ENCODE measurements at places on chromosomes 13 and 19.
A peak's percentile ranks its signal among the peaks of the same experiment; 100 is the strongest.

DNA sequence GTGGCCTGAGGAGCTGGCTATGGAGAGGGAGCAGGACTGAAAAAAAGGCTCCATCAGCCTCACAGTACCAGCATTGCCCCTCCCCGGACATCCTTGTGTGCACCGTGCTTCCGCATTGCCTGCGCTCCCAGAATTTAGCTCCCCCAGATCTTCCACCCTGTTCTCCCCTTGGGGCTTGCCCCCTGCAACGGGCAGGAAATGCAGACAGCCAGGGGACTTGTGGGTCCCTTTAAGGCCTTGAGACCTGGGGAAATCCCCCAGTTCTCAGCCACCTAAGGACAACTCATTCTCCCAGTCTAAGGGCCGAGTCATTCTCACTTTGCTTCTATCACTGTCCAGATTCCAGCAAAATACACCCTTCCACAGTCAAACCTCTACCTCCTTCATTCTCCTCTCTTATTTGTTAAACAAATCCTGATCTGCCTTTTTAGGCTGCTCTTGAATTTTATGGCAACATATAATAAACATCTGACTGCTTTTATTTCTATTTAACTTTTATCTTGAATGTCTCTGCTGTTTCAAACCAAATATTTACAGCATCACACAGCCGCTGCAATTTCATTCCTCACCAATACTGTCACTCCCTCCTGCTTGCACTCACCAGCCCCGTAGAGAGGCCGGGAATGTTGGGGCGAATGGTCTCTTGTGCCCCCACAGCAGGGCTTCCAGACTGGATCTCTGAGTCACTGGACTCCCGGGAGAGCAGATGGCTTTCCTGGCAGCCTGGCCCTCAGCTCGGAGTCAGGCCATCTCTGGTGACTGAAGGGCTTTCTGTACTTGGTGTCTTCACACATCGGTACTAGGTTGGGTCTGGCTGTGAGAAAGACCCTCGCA, 221.9 kb downstream of the TSHZ3 start:
- DNase-seq, result peak; percentile 84

DNA sequence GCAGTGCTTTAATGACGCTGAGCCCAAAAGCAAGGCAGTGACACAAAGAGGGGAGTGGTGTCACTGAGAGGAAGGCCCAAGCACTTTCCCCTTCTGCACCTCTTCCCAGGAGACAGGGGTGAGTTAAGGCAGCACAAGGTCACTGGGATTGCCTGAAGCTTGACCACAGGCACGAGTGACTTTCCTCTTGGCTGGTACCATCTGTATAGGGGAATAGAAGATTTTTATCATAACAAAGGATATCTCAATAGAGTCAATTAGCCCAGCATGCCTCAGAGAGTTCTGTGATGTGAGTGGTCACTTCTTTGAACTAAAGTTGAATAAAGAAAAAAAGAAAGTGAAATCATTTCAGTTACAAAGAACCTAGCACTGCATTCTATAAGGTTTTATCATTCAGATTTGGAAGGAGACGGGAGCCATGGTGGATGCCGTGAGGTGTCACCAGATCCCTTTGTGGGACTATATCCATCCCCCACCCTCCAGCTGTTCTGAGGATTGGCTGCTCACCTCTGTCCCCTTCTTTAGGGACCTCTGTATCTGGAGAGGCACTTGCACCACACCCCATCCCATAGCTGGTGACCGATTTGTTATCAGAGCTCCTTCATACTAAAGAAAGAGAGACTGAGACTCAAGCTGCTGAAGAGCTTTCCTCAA, 291.2 kb downstream of the DCT start:
- DNase-seq, result no peak

GRCh38 chr19:35608251-35608650, 4.3 kb upstream of the HAUS5 start:
- no peak for DNase-seq

GRCh38 chr13:38702669-38703068, 15.8 kb downstream of the FREM2 start:
- DNase-seq, result no peak

GRCh38 chr13:88648598-88649373, 977.6 kb downstream of the SLITRK5 start:
- no peak for DNase-seq

DNA sequence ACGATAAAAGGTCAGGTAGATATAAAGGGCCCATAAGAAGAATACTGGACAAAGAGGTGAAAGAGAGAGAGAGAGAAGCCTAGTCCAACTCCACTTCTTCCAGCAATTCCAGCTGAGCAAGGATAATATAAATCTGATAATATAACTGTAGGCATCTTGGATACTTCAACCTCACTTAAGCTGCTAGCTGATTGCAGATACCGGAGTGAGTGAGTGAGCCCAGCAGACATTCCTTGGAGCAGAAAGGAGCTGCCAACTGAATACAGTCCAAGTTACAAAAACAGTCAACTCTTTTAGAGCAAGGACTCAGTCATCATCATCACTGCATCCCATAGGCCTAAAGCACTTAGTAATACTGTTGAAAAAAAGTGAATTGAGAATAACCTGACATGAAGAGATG, 387.6 kb downstream of the SLITRK6 start:
- DNase-seq, result no peak

DNA sequence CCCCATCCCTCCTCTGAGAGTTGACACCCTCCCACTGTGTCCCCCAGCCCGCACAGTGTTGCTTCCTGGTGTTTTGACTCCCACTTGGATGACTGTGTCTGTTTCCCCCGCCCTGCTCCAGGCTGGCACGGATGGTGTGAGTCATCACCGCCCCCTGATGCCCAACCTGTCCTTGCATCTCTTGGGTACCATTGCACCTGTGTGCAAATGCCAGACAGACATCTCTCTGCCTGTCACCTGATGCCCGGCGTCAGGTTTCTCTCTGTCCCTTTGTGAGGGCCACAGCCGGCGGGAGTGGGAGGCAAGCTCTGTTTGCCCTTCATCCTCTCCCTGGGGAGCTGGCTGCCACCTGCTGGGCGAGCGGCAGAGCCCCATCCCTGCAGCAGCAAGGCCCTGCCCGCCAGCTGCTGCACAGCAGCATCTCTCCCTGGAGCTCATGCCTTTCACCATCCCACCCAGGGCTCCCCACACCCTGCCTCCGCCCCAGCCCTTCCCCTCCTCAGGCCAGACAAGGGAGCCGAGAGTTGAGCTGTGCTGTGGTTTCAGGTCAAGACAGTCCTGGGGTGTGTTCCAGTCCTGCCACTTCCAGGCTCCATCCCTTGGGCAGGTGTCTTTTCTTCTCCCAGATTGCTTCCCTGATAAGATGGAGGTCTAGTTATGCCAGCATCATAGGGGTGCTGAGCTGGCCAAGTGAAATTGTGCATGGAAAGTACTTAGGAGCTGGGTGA, 29.7 kb downstream of the NKPD1 start:
- DNase-seq, result no peak

DNA sequence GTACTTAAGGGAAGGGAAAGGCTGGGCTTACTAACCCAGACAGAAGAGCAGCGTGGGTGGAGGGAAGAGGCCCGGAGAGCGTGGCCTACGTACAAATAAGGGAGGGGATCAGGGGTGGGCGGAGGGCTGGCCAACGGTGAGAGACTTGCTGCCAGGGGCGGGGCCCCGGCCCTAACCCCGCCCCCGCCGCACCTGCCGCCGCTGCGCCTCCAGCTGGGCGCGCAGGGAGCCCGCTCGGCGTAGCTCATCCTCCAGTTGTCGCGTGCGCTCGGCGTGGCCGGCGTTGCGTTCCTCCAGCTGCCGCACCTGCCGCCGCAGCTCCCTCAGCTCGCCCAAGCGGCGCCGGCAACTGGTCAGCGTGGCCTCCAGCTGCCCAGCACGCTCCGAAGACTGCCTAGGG, 5.7 kb downstream of the HOOK2 start:
- DNase-seq, result no peak

- DNase-seq, result no peak
Observed at GRCh38 chr13:23985839-23986238, 88.5 kb upstream of the C1QTNF9B start.

- DNase-seq, result peak; percentile 70
Observed at GRCh38 chr19:39078436-39079200, 5.5 kb upstream of the ACP7 start.

DNA sequence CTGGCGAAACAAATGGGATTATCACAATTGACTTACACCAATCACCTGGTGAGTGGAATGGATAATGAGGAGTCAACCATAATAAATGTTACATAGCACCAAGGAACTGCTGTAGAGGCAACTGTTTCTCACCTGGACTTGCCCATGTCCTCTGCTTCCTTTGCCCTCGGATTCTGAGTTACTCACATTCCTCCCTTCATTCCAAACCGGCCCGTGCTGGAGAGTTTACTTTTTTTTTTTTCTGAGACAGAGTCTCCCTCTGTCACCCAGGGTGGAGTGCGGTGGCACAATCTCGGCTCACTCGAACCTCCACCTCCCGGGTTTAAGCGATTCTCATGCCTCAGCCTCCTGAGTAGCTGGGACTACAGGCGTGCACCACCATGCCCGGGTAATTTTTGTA, 41.5 kb upstream of the TSC22D1 start:
- DNase-seq, result no peak

GRCh38 chr19:58546019-58546530, 2.2 kb downstream of the TRIM28 start:
- no peak for DNase-seq

DNA sequence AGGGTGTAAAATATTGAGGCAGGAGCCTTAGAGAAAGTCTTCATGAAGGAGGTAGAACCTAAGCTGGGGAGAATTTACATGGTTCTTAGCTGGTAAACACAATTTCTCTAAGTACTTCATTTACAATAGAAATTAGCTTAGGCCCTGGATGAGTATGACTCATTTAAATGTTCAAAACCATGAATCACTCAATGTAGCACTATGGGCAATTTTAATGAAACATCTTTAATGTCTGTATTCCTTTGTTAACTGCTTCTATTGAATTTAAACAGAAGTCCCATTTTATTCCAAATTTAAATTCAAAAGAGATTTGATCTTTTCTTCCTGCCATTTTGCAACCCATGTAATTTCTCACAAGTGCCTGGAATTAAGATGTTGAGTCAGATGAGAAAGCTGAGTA, 252.1 kb downstream of the RFC3 start:
- DNase-seq, result no peak

- DNase-seq, result no peak
Observed at GRCh38 chr19:21603431-21604231, 98.2 kb downstream of the ZNF429 start.

- no peak for DNase-seq
Observed at GRCh38 chr19:14383661-14384555, 2.7 kb downstream of the ADGRE5 start.

DNA sequence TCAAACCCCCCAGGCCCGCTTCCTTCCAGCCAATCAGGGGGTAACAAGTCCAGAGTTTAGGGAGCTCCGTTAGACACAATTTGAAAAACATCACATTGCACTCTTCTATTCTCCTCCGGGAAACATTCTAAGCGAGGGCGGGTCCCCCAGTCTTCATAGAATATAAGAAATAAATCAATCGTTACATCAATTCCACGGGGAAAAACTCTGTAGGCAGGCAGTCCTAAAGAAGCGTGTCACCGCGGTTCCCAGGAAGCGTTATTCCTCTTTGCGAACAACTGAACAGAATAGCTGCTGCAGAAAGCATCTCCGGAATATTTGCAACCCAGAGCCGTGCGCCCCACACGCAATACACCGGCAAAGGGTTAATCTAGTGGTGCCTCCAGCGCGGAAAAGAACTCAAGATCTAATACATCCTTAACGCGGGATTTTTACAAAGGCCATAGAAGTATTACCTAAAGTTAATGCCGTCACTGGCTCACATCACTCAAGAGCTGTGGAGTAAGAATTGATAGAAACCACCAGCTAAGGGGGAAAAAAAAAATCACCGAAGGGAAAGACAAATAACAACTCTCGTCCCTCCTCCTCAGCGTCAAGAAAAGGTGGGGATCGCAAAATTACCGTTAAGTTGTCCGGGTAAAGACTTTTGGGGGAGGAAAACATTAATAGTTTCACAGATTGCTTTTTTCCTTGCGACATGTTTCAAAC, 65.1 kb downstream of the KCNRG start:
- DNase-seq, result no peak

GRCh38 chr19:18185538-18185937, 7.5 kb upstream of the MPV17L2 start:
- no peak for DNase-seq

DNA sequence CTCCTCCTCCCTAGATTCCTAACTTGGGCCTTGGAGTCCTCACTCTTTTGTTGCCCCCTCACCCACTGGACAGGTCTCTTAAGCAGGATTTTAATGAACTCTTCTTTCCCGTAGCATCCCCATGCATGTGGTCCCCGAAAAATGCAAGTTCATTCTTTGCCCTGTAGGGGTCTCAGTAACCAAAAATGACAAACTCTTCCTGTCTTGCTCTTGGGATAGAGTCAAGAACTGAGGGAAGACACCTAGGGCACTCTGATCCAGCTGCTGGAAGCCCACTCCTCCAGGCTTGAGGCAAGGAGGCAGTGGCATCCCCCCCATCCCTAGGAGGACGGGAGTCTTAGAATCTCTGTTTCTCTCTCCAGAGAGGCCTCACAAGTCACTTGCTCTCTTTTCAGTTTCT, 987.0 kb downstream of the DIAPH3 start:
- DNase-seq, result no peak

DNA sequence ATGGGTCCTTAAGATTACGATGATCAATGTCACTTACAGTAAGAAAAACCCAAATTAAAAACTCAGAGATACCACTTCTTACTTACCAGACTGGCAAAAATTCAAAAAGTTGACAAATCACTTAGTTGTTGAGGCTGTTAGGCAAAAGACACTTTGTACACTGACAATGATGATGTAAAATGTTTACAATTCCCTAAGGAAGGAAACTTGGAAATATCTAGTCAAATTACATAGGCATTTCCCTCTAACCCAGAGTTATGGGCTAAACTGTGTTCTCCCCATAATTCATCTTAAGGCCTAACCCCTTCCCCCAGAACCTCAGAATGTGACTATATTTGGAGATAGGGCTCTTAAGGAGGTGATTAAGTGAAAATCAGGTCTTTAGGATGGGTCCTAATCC, 12.0 kb downstream of the TGDS start:
- DNase-seq, result no peak

GRCh38 chr13:36766295-36766694, 52.7 kb upstream of the RFXAP start:
- DNase-seq, result no peak

DNA sequence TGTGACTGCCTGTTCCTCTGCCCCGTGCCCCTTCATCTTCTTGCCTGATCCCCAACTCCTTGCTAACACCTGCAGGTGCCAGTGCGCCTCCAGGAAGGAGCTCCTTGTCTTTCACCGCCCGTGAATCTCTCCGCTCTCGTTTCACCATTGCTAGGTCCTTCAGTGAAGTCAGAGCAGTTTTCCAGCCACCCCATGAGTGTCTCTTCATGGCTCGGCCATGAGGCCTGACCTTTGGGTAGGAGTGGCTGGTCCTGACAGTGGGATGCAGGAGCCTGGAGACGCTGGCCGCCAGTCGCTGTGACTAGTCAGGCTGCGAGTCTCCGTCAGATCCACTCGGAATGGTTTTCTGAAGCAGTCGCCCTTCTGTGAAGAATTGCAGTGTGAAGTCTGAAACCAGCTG, 43.8 kb downstream of the ING1 start:
- no peak for DNase-seq

- no peak for DNase-seq
Observed at GRCh38 chr13:35850569-35850968, 280.6 kb downstream of the DCLK1 start.
